CD8-positive, alpha-beta memory T cell (primary cell): ENCODE measurements at places on chromosomes 16 and 17. TPM values are rescaled to one million over a fixed set of nuclear protein-coding genes. Genes with fewer than 3 reads are reported as not detected.
A peak's percentile ranks its signal among the peaks of the same experiment; 100 is the strongest.

DNA sequence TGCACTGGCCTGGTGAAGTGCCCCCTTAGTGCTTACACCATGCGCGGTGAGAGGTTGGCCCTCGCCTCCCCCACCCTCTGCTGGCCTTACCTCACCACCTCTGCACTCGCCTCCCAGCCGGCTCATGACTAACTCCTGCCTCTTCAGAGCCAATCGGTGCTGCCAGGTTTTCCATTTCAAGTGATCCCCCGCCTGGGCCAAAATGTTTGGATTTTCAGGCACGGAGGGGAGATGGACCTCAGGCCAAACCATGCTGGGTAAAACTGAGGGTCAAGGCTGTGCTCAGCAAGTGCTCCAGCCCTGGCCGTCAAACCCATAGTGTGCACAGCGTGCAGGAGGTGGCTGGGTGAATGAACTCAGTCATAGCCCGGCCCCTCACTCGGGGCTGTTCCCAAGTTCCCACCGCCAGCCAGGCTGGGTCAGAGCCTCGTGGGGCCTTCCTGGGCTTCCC is 175.4 kb downstream of the SEC14L1 start:
- no peak for DNase-seq
- peaks cover 11% of the 10 kb centered on the region for H3K4me1 ChIP-seq
- no peaks in the 10 kb centered on the region for H3K27me3 ChIP-seq
- no peak overlapping the region for H3K27ac ChIP-seq
- H3K4me3 ChIP-seq, result no peak overlapping the region

- peak overlapping the region; percentile 34 for H3K27ac ChIP-seq
- H3K4me3 ChIP-seq, result peak overlapping the region; percentile 54
- H3K27me3 ChIP-seq, result no peaks in the 10 kb centered on the region
Observed at GRCh38 chr17:48841395-48841831, 10.6 kb downstream of the CALCOCO2 start.

- H3K27ac ChIP-seq, result no peak overlapping the region
- peaks cover 12% of the 10 kb centered on the region for H3K4me1 ChIP-seq
- DNase-seq, result no peak
- H3K36me3 ChIP-seq, result no peaks in the 10 kb centered on the region
Observed at GRCh38 chr16:50568187-50568815, 20.1 kb downstream of the NKD1 start.

- H3K27ac ChIP-seq, result no peak overlapping the region
- H3K4me3 ChIP-seq, result no peak overlapping the region
- no peaks in the 10 kb centered on the region for H3K27me3 ChIP-seq
- H3K4me1 ChIP-seq, result no peaks in the 10 kb centered on the region
- no peak for DNase-seq
Observed at GRCh38 chr17:55549140-55549539, 37.9 kb upstream of the SMIM36 start.

Gene KRT20
- total RNA-seq, result not detected

- H3K36me3 ChIP-seq, result no peaks in the 10 kb centered on the region
- H3K4me3 ChIP-seq, result no peak overlapping the region
- H3K27ac ChIP-seq, result no peak overlapping the region
- DNase-seq, result no peak
Observed at GRCh38 chr17:55986817-55987216, 166.5 kb upstream of the ANKFN1 start.

- H3K4me3 ChIP-seq, result peak overlapping the region; percentile 74
- no peaks in the 10 kb centered on the region for H3K27me3 ChIP-seq
- peak overlapping the region; percentile 47 for H3K27ac ChIP-seq
Observed at GRCh38 chr17:29588562-29589411, 661 bp downstream of the GIT1 start.

Gene AGRP
- total RNA-seq, result not detected

DNA sequence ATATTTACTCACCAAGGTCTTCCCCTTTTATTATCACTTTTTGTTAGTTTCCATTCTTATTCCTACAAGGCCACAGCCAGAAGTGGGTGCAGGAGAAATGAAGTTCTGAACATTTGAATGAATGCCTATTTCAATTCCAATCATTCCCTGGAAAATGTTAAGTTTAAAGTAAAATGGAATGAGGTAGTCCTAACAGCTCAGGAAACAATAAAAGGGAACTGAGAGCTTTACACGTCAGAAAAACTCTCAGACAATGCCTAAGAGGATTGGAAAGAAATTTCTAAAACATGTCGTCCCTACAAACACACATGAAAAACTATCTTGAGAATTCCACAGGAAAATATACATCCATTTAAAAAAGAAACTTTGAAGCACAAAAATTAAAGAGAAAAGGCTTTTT is 238.8 kb downstream of the STX8 start:
- no peak for DNase-seq
- H3K36me3 ChIP-seq, result no peaks in the 10 kb centered on the region
- no peak overlapping the region for H3K27ac ChIP-seq
- no peaks in the 10 kb centered on the region for H3K4me1 ChIP-seq
- no peak overlapping the region for H3K4me3 ChIP-seq
- no peaks in the 10 kb centered on the region for H3K27me3 ChIP-seq

DNA sequence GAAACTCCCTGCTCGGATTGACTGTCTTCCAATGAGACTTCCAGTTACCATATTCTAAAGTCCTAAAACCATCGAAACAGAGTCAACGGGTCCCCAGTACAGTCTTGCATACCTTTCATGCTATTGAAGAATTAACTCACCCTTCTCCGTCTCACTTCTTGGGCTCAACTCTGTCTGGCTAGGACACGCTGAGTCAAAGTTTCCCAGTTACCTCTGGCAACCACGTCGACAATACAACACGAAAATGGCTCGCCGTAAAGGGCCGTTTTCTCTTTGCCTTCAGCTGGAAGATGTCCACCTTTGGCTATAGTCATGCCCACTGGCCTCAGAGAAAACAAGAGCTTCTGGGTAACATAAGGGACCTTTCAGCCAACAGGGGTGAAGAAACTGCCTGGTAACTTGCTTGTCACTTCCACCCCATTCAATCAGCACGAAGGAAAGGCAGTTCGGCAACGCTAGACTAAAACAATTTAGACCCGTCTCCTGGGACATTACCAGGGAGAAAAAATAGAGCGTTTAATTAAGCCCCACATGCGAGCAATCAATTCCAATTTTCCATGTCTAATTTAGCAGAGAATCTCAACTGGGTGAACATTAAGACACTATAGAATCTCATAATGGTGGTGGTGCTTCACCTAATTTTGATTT is 21.5 kb downstream of the KCNG4 start:
- no peak overlapping the region for H3K27ac ChIP-seq
- no peak overlapping the region for H3K4me3 ChIP-seq
- no peaks in the 10 kb centered on the region for H3K36me3 ChIP-seq
- H3K4me1 ChIP-seq, result no peaks in the 10 kb centered on the region
- no peaks in the 10 kb centered on the region for H3K27me3 ChIP-seq

DNA sequence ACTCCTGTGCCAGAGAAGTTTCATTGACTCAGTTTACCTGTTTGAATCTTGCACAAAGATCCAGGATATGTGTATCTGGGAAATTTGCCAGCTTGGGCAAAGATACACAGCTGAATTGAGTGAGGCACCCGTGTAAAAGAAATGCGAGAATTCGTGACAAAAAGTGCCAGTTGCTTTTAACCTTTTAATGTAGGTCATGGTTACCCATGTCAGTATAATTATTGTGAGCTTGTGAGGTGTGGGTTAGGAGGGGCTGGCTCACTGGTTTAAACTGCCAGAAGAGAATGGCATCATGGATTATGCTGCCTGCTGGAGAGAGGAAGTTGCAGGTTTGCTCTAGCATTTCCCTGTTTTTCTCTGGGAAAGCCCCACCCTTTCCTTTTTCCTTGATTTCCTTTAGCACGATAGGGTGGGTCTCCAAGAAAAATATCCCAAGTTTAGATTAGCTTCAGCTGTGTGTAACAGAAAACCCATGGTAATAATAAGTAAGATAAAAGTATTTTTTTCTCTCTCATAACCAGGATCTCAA is 24.8 kb upstream of the NDRG4 start:
- no peaks in the 10 kb centered on the region for H3K36me3 ChIP-seq
- no peak overlapping the region for H3K4me3 ChIP-seq
- no peak for DNase-seq
- no peak overlapping the region for H3K27ac ChIP-seq
- no peaks in the 10 kb centered on the region for H3K27me3 ChIP-seq

GRCh38 chr17:1362964-1363363 is 37.1 kb downstream of the YWHAE start:
- peaks cover 22% of the 10 kb centered on the region for H3K36me3 ChIP-seq
- H3K4me3 ChIP-seq, result no peak overlapping the region
- H3K4me1 ChIP-seq, result peaks cover 45% of the 10 kb centered on the region

DNA sequence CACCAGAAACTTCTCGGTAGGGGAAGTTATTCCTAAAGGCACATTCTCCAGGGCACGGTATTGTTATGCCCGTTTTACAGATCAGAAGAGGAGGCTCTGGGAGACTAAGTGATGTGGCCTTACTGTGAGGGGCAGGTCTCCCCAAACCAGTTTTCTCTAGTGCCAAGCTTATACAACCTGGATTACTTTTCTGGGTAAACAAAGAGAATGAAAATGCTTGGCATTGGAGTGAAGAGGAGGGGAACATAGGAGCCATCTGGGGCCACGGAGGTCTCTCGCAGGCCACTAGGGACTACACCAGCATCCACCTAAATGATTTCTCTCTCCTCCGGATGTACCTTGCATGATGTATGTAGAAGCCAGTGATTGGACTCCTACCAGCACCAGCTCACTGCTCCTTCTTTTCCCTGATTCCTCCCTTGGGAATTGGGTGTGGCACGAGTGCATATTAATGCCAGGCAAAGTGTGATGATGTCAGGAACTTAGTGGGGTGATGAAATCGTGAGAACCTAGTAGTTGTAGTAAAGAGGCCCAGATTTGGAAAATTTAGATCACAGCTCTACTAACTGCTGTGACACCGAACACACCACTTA is 674 bp downstream of the TOM1L1 start:
- no peak overlapping the region for H3K4me3 ChIP-seq
- no peaks in the 10 kb centered on the region for H3K4me1 ChIP-seq
- no peak for DNase-seq
- peak overlapping the region; percentile 31 for H3K27ac ChIP-seq
- H3K36me3 ChIP-seq, result no peaks in the 10 kb centered on the region

- DNase-seq, result no peak
- no peak overlapping the region for H3K27ac ChIP-seq
- H3K36me3 ChIP-seq, result no peaks in the 10 kb centered on the region
- H3K4me1 ChIP-seq, result no peaks in the 10 kb centered on the region
- H3K4me3 ChIP-seq, result no peak overlapping the region
Observed at GRCh38 chr17:40825599-40825998, 3.2 kb upstream of the KRT10 start.
